NCI-H1436 (cell line): ENCODE measurements at places on chromosomes 7 and 10.

DNA sequence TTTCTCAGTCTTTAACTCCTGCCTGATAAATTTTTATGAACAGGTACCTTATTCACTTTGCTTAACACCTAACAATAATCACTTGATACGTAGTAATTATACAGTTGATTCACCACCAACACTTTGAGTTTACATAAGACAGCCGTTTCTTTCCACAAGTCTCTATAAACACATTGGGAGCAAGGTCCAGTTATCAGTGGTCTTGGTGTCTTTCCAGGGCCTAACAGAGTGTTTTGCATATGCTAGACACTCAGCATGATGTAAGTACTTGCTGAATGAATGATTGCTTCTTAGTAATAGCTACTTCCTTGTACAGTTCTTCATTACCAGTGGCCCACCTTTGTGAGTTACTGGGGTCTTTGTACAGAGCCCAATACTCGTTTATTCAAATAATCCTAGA is 6.4 kb downstream of the CLDN12 start:
- no peak for DNase-seq

- no peak for DNase-seq
These were observed 292.8 kb downstream of the CSTF2T start for GRCh38 chr10:51406581-51406980.

DNA sequence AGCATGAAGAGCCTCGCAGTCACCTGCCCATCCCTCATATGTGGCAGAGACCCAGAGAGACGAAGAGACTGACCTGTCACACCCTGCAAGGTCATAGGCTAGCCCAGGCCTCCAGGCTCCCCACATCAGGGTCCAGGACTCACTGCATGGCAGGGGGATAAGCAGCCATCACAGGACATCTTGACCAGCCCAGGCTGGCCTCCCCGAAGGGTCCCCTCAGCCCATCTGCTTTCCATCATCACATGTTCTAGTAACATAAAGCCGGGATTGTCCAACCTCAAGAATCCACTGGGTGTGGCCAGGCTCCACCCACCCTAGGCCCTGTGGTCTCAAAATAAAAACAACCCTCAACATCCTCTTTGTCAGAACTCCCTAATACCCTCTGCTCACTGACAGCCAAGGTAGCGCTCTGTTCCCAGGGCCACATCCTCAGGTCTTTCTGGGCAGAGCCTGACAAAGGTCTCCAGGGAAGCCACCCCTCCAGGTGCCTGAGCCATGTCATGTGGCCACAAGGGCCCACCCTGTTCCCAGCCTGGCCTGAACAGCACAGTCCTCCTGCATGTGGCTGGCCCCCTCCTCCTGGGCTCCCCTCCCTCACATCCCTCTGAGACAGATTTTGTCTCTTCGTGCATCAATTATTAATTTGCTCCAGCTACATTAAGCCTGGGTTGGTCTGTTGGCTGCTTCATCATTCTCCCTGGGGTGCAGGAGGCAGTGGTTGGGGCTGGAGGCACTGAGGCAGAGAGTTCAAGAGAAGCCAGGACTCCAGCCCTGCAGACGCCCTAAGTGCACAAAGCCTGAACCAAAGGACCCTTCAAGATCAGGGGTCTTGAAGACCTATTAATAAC is 131.8 kb upstream of the UNC5B start:
- no peak for DNase-seq

GRCh38 chr10:45246522-45246921 is 68.9 kb downstream of the OR13A1 start:
- no peak for DNase-seq

GRCh38 chr10:27251554-27251953 is 11.0 kb upstream of the ACBD5 start:
- DNase-seq: no peak

GRCh38 chr7:91169830-91170191 is 94.4 kb upstream of the FZD1 start:
- no peak for DNase-seq

GRCh38 chr7:68542831-68543230 is 1055.4 kb upstream of the AUTS2 start:
- peak; percentile 41 for DNase-seq

GRCh38 chr7:72099784-72100183 is 312.4 kb downstream of the CALN1 start:
- no peak for DNase-seq

DNA sequence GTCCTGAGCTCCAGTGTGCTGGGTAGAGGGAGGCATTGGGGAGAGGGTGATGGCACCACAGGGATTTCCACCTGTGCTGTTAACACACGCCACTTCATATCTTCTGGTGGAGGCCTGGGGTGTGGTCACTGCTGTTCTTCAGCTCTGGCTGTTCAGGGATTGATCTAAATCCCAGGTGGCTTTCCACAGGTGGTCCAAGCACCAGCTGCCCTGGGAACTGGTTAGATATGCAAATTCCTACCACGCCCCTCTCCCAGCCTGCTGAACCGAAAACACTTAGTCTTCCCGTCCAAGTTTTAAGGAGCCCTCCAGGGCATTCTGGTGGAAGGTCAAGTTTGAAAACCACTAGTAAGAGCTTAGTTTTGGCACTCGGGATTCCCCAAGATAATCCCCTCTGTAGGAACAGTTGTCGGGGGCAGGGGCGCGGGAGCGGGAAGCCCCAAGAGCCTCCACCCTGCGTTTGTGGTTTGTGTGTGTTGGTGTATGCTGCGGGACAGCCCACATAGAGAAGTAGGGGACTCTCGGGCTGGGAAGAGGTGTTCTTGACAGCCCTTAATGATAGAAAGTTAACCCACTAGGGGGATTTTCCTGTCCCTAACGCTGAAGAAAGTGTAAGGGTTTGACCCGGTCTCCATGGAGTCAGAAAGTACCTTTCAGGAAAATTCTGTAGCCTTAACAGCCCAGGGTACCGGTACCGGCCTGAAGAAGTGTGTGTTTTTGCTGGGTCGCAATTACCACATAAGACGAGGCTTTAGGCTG is 5.1 kb downstream of the DEPP1 start:
- DNase-seq: no peak

GRCh38 chr7:159115601-159116501 is 28.8 kb downstream of the VIPR2 start:
- DNase-seq: no peak

DNA sequence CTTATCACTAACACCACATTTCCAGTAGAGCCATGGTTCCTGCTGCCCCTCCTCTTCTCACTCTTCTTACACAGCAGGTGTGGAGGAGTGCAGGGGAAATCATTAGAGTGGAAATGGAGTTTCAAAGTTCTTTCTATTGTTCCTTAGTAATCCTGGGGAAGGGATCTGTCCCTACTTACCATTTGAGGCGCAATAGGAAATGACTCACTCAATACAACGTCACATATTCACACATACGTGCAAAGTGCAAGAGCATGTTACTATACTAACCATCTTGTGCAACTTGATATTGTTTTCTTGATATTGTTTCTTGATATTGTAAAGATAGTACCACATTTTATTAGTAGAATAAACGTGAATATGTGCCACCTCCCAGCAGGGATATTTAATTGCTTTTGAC is 1010.2 kb downstream of the DNAJB9 start:
- DNase-seq: no peak

GRCh38 chr10:810351-810846 is 120.9 kb upstream of the DIP2C start:
- DNase-seq: no peak

- no peak for DNase-seq
These were observed 127.5 kb downstream of the SNX10 start for GRCh38 chr7:26419198-26419597.

DNA sequence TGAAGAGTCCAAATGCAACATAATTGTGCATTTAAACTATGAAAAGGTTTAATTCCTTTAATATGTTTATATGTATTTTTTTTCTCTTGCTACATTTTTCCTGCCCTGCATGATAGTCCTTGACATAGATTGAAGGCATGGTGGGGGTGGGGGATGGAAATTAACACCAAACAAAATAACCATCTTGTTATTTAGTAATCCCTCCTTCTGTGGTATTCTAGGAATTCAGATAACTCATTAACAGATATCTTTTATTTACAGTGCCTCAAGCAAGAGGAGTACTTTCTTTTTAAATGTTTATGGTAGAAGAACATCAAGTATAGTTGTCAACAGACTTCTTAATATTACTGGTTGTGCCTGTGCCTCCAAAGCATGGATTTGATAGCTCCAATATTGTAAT is 337.6 kb upstream of the SEMA3A start:
- no peak for DNase-seq
